ENCODE measurements at places on chromosomes 7 and 10.

- no peak for DNase-seq
Observed at GRCh38 chr7:132654150-132654549, 77.9 kb upstream of the PLXNA4 start.

- DNase-seq: no peak
Observed at GRCh38 chr10:34575882-34576281, 239.2 kb downstream of the PARD3 start.

DNA sequence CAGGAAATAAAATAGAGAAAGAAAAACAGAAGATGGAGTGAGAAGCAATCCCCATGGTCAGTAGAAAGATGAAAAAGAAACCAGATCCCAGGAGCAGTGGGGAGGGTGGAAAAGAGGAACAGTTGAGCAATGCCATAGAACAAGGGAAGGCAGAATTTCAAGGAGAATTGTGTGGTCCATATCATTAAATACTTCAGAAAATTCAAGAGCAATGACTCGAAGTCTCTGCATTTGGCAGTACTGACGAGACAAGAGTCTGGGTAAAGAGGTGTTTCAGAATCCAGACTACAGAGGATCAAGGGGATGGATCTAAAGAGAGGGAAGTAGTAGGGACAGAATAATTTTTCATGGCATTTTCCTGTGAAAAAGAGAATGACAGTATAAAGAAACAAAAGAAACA lies 512.6 kb downstream of the PHTF2 start:
- no peak for DNase-seq

- DNase-seq: no peak
Observed at GRCh38 chr7:30649717-30650420, 32.4 kb downstream of the CRHR2 start.

All from NCI-H1092 (cell line).